ENCODE measurements at places on chromosomes 7 and 10.

DNA sequence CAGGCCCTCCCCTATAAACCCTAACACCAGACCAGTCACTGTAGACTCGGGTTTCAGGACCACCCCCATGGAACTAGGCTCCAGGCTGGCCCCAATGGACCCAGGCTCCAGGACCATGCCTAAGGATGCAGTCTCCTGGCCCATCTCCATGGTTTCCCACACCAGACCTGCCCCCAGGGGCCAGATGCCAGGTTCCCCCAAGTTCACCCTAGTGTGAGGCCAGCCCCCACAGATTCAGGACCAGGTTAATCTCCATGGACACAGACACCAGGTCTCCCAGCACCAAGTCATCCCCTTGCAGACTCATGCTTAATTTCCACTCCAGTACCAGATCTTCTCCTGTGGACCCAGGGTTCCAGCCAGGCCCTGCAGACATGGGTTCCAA, 103.8 kb upstream of the LANCL2 start:
- no peak for DNase-seq

- DNase-seq, result no peak
Measured at GRCh38 chr7:121515630-121516401, 119.7 kb upstream of the FAM3C start.

GRCh38 chr10:80611481-80612185, 73.9 kb downstream of the SH2D4B start:
- DNase-seq, result no peak

DNA sequence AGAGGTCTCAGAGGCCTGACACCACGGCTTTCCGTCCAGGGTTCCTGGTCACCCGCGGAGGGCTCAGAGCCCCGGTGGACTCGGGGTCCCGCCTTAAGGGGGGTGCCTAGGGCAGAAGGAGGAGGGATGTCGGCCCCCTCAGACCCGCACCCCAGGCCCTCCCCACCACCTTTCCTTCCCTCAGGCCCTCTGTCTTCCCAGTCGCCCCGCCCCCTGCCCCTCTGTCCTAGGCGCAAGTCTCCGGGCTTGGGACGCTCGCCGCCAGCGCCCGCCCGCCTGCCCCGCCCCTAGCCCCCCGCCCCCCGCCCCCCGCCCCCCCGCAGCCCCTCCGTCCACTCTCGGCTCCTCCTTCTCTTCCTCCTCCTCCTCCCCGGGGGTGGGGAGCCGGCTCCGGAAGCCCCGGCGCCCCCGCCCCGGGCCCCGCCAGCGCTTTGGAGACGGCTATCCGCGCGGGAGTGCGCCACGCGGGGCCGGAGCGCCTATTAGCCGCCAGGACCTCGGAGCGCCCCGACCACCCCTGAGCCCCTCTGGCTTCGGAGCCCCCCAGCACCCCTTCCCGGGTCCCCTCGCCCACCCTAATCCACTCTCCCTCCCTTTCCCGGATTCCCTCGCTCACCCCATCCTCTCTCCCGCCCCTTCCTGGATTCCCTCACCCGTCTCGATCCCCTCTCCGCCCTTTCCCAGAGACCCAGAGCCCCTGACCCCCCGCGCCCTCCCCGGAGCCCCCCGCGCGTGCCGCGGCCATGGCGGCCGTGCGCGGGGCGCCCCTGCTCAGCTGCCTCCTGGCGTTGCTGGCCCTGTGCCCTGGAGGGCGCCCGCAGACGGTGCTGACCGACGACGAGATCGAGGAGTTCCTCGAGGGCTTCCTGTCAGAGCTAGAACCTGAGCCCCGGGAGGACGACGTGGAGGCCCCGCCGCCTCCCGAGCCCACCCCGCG, at the start of gene AEBP1:
AEBP1 (plus strand) TSS at position 423 of the 937 bp plus-strand sequence; CDS start at position 744, 321 bp downstream.
- peak; percentile 47 for DNase-seq

- DNase-seq, result no peak
Measured at GRCh38 chr10:48400129-48400849, 93.8 kb downstream of the MAPK8 start.

All from SK-N-DZ (cell line).